ENCODE measurements at places on chromosomes 12 and 14.

- DNase-seq, result no peak
Measured at GRCh38 chr14:24367514-24368211, at the start of gene NFATC4. TSS of gene NFATC4 (plus strand) at chr14:24368184. CDS start at chr14:24368341, 157 bp downstream.

DNA sequence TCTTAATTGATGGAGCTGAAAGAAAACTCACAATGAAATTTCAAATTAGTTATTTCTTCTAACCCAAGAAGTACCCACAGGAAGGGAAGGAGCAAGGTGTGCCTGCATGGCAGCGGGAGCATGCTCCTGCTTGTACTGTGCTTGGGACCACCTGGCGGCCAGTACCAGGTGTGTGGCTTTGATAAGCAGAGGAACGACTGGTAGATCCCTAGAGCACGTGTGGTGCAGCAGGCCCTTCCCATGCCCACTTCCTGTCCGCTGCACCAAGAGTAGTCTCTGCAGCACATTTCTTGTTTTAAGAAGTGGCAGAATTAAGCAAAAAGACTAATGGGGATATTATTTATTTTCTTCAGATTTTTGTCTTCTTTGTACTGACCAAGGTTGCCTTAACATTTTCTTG lies 122.3 kb upstream of the ATF1 start:
- no peak for DNase-seq

DNA sequence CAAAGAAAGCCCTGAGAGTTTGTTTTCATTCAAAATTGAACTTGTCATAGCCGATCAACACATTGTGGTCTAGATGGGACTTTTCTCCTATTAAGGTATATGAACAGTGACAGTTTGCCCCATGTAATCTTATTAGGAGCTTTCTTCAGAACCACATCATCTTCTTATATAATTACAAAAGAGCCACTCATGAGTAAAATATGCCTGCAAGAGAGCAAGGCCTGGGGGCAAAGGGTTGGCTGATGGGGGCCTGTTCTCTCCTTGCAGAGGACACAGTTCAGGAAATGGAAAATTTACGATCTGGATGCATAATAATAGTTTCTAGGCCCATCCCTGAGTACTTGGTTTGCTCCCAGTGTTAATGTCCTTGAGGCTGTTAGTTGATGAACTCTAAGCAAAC lies 87.8 kb downstream of the FLRT2 start:
- no peak for DNase-seq

GRCh38 chr14:24398653-24399446 lies at the start of gene NYNRIN:
TSS of gene NYNRIN (plus strand) at chr14:24399003. CDS start at chr14:24399247, 244 bp downstream.
- DNase-seq, result no peak

DNA sequence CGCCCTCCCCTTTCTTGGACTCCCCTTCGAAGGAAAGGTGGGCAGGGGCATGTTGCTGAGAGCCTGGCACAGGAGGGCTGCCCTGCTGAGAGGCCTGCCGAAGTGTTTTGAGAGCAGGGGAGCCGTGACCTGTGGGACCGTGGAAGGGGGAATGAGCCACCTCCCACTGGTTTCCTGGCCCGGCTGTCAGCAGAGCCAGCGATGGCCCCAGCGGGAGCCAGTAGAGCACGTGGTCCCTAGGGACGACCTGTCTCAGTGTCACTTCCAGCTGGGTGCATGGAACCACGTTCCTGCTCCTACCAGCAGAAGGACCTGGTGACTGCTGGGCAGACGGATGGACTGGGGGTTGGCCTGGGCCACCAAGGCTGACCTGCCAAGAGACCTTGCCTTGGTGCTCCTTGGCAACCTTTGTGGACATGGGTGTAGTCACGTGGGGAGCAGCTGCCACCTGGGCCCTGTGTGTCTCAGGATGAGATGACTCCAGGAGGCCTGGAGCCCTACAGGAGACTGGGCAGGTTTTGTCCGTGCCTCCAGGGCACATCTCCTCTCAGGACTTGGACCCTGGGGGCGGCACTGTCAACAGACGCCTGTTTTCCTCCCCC lies 34.6 kb downstream of the BEGAIN start:
- DNase-seq, result no peak
